ENCODE measurements at places on chromosomes 13 and 19.

GRCh38 chr13:87919956-87920355 lies 248.8 kb downstream of the SLITRK5 start:
- no peak for DNase-seq

GRCh38 chr13:43374621-43375020 lies 351.2 kb downstream of the DNAJC15 start:
- DNase-seq: no peak

- no peak for DNase-seq
Measured at GRCh38 chr13:46748300-46748699, 48.7 kb downstream of the ESD start.

- DNase-seq: no peak
Measured at GRCh38 chr13:109671919-109672318, 114.5 kb downstream of the IRS2 start.

GRCh38 chr13:39550931-39551330 lies 52.1 kb downstream of the LHFPL6 start:
- no peak for DNase-seq

- peak; percentile 65 for DNase-seq
Measured at GRCh38 chr19:45499196-45500180, 1.2 kb downstream of the PPM1N start.

- DNase-seq: no peak
Measured at GRCh38 chr19:31961191-31961590, 384.2 kb upstream of the ZNF507 start.

GRCh38 chr13:105552078-105552477 lies 983.4 kb downstream of the EFNB2 start:
- no peak for DNase-seq

GRCh38 chr19:16678498-16678897 lies 17.6 kb downstream of the TMEM38A start:
- DNase-seq: no peak

- no peak for DNase-seq
Measured at GRCh38 chr19:2122982-2123381, 26.3 kb downstream of the IZUMO4 start.

- no peak for DNase-seq
Measured at GRCh38 chr19:37346091-37346490, 24.8 kb upstream of the ZNF527 start.

GRCh38 chr13:79663977-79664636 lies 183.2 kb downstream of the NDFIP2 start:
- DNase-seq: no peak

GRCh38 chr19:17200408-17201079 lies 14.6 kb upstream of the USE1 start:
- no peak for DNase-seq

DNA sequence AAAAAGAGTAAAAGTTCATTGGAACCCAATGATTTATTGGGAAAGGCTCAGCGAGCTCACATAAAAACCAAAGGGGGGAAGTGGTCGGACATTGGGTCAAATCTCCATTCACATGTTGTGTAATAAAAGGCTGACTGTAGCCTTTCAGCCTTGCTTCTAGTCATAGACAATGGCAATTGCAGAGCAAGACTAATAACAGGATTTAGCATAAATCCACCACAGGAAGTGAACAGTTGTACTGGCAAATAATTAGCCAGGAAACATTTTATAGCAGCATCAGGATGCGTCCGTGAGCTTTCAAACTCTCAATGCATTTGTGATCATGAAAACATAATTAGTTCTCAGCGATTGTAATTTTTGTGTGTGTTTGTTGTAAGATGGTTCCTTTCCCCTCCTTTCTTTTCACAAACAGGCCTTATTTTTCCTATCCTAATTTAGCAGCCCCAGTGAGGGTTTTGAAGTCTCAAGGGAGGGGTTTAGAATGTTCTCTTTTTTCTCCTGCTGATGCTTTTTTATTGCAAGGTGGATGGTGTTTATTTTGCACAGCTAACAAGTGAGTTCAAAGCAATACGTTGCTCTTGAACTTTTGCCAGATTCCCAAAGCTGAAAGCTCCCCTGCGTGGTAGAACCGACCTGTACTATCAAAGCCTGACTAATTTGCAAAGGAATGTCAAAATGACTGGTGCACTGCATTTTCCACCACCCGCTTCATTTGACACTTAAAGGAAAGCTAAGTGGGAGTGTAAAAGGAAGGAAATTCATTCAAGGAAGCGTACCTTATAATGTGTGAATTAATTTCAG lies 105.6 kb downstream of the SPRY2 start:
- no peak for DNase-seq

- DNase-seq: no peak
Measured at GRCh38 chr13:98972059-98972458, 5.8 kb downstream of the DOCK9 start.

- DNase-seq: no peak
Measured at GRCh38 chr13:45441633-45442032, 23.1 kb upstream of the COG3 start.

DNA sequence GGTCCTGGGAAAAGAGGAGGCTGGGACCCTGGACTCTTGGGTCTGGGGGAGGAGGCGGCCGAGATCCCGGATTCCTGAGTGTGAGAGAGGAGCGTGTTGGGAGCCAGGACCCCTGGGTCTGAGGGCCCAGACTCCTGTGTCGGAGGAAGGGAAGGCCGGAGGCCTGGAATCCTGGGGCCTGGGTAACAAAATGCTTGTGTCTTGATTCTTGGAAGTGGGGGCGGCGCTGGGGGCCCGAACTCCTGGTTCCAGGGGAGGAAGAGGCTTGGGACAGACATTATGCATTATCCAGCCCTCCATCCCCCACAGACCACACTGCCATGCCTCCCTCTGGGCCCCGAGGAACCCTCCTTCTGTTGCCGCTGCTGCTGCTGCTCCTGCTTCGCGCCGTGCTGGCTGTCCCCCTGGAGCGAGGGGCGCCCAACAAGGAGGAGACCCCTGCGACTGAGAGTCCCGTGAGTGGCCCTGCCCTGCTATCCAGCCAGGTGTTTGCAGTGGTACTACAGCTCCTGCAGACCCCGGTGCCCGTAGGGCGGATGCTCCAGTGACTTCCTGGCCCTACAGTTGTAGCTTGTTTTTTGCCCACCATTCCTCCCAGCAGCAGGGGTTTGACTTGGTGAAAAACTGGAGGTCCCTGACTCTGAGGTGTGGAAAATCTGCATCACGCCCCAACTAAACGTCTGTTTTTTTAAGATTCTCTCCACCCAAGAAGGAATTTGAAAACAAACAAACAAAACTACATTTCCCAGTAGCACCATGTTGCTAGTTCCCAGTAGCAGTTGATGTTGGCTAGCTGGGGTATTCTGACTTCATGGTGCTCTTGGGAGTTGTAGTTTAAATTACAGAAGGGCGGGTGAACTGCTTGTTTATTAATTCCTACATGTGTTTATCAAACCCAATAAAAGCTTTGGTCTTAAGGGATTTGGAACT lies 630 bp downstream of the NUCB1 start:
- no peak for DNase-seq

DNA sequence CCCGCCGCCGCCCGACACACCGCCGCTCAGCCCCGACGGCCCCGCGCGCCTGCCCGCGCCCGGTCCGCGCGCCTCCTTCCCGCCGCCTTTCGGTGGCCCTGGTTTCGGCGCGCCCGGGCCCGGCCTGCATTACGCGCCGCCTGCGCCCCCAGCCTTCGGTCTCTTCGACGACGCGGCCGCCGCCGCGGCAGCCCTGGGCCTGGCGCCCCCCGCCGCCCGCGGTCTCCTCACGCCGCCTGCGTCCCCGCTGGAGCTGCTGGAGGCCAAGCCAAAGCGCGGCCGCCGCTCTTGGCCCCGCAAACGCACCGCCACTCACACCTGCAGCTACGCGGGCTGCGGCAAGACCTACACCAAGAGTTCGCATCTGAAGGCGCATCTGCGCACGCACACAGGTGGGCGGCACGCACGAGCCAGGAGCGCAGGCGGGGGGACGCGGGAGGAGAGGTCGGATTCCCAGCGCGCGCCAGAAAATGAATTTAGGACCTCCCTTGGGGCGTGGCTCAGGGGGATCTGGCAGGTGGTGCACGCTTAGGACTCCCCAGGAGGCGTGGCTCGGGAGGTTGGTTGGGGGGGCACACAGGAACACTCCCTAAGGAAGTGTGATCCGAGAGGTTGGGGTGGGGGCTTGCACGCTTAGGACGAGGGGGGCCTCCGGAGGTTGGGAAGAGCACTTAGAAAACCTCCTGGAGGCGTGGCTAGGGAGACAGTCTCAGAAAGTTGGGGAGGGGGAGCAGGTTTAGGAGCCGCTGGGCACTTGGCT lies 1.2 kb downstream of the KLF2 start:
- DNase-seq: no peak
